ENCODE measurements at places on chromosomes 16 and 17. TPM values are rescaled to one million over a fixed set of nuclear protein-coding genes. Genes with fewer than 3 reads are reported as not detected.
A peak's percentile ranks its signal among the peaks of the same experiment; 100 is the strongest.

DNA sequence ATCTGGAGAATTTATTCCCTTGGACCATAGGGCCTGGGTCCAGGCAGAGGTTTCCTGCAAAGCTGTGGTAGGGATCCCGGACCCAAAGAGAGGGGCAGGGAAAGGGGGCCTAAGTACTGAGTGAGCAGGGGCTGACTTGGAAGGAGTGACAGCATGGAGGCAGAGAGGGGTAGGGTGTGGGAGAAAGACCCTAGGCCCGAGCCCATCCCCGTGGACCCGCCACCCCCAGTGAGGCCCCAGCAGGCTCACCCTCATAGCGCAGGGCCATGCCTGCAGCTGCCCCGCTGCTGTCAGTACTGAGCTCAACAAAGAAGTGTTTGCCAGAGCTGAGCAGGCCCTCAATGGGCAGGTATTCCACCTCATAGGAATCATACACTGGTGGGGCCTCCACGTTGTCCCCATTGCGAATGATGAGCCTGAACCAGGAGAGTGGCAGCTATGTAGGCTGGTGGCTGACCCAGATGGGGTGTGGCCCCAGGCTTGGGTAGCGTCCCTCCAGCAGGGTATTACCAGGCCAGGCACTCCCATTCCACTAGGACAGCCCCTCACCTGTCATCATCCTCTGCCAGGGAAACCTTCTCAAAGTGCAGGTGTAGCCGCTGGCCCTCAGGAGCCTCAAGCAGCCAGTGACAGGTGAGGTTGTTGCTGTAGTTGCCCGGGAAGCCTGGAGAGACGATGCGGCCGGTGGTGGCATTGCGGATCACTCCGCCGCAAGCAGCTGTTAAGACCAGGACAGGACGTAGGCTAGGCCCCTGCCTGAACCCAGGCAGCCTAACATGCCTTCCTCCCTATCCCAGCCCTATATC, 9.1 kb upstream of the PHF12 start:
- no peak for DNase-seq

DNA sequence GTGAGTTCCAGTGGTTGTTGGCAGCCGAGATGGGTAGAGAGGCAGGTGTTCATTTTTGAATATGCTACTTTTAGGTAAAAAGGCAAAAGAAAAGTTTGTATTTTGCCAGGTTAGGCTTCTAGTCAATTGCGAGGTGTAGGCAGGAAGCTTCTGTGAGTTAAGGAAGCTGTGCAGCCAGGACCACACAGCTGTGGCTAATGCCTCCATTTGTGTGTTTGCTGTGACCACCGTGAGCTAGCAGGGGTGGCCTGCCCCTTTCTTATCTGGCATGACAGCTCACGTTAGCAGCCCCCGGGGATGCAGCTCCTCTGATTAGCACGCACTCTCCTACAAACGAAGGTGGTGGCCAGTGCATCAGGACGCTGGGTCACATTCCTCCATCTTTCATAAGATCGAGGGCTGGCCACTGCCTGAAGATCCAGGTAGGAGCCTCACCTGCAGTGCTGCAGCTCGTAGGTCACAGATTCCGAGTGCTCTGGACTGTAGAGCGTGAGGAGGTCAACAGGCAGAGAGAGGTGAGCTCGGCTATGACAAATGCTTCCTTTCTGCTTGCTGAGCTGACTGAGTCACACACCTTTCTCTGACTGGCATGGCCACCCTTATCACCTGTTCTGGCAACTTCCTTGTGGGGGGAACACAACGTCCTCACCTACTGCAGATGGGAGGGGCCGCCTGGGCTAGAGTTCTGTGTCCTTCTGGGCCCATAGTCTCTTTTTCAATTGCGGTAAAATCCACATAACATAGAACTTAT, 244.4 kb downstream of the HS3ST3B1 start:
- DNase-seq: no peak

DNA sequence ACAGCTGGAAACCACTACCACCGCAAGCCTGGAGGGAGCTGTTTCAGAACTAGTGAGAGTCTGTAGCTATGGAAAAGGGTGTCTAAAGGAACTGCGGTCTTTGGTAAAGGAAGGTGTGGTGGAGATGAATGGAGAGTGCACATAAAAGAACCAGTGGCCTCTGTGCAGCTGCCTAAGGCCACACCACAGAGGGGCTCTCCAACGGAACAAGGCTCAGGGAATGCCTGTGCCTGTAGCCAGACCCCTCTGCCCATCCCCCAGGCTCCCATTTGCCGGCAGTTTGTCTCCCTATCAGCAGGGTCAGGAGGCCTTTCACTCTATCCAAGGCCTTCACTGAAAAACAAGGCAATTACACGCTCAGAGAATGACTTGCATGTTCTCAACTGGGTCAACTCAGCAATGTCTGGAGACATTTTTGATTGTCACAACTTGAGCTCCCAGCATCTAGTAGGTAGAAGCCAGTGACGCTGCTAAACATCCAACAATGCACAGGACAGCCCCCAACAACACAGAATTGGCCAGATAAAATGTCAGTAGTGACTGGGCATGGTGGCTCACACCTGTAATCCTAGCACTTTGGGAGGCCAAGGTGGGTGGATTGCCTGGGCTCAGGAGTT, 3.3 kb upstream of the FDXR start:
- DNase-seq: no peak

- DNase-seq: no peak
Observed at GRCh38 chr17:63649813-63650212, 27.6 kb downstream of the MAP3K3 start.

- DNase-seq: no peak
Observed at GRCh38 chr17:39867084-39867879, 720 bp upstream of the ZPBP2 start.

GRCh38 chr16:89574681-89575246, 794 bp upstream of the CPNE7 start:
- no peak for DNase-seq

- no peak for DNase-seq
Observed at GRCh38 chr16:60640038-60640437, 1396.2 kb downstream of the CDH8 start.

GRCh38 chr17:46810837-46811236, 7.7 kb downstream of the WNT3 start:
- no peak for DNase-seq

DNA sequence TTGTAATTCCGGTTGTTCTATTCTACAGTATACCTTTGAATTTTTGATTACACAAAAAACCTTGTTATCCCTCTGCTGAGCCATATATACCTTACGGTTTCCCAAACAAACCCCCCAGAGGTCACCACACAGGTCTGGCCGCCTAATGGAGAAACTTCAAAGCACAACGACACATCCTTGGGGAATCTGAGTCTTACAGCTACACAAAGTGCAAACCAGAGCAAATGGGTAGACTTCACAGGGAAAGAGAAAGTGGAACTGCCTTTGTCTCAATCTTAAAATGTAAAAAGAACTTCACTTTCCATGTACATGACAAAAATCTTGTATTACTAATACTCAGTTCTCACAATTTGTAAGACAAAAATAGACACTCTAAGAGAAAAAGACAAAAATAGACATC, 2.7 kb downstream of the FBXO31 start:
- DNase-seq: no peak

GRCh38 chr17:64778240-64779097, 116.4 kb upstream of the SMURF2 start:
- no peak for DNase-seq

GRCh38 chr16:23406546-23407240, 46.3 kb downstream of the COG7 start:
- no peak for DNase-seq

DNA sequence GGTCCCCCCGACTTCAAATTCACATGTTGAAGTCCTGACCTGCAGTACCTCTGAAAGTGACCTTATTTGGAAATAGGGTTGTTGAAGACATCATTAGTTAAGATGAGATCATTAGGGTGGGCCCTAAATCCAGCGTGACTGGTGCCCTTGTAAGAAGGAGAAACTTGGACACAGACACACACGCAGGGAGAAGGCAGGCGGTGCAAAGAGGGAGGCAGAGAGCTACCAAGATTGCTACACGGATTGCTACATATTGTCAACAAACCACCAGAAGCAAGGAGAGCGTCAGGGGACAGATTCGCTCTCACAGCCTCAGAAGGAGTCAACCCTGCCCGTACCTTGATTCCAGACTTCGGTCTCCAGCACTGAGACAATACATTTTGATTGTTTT, 6.8 kb upstream of the WBP2 start:
- no peak for DNase-seq

- peak; percentile 39 for DNase-seq
Observed at GRCh38 chr16:24984903-24985675, 30.1 kb downstream of the ARHGAP17 start.

DNA sequence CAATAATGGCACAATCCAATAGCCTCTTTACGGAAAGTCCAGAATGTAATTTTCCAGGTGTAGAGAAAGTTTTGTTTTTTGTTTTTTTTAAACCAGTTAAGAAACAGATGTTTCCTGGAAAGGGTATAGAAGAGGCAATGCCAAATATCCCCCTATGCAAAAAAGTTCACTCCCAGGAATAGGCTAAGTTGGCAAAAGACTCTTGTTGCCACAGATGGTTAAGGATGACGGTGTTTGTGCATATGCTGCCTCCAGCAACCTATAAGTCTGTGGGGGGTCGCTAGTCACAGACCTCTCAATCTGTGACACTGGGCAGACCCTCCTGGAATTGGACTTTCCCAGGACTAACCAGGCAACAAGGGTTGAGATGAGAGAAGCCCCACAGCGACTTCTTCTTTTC, 20.9 kb upstream of the HP start:
- DNase-seq: no peak

GRCh38 chr17:45311401-45311759, 5.4 kb downstream of the MAP3K14 start:
- DNase-seq: no peak

- peak; percentile 54 for DNase-seq
Observed at GRCh38 chr16:19008245-19009169, 24.8 kb downstream of the TMC7 start.

GRCh38 chr16:86994215-86994614, 323.0 kb downstream of the C16orf95 start:
- DNase-seq: no peak

DNA sequence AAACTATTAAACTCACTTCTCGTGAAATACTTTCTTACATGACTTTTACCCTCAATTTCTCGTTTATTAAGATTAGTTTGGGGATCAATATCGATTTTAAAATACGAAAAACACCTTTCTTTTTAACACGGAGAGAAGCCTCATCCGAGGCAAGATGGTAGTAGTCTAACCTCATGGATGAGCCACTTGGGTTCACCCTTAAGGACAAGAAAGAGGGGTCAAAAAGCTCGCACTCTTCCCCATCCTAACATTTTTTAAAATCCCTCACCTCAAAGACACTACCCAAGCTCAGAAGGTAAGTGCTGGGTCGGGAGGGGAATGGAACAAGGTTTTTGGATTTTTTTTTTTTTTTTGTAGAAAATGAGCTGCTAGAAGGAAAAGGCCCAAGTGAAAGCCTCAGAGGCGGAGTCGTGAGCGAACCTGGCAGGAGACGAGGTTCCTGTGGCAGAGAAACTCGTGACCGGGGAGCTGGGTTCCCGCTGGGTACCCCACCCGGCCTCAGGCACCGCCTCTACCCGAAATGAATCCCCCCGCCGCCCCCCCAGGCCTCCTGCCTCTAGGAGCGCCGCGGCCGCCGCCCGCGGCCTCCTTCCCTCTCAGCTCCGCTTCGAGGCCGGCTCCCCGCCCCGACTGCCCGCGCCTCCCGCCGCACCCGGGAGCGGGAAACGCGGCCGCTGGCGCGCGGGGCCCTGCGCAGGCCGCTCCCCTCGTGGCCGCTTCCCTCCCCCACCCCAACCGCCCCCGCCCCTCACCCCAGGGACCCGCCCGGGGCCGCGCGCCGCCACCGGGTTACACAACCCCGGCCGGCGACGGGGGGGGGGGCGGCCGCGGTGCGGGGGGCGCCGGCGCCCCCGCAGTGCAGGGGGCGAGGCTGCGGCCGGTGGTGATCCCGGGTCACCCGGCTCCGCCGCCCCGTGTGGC, 1.6 kb downstream of the NUFIP2 start:
- peak; percentile 48 for DNase-seq

DNA sequence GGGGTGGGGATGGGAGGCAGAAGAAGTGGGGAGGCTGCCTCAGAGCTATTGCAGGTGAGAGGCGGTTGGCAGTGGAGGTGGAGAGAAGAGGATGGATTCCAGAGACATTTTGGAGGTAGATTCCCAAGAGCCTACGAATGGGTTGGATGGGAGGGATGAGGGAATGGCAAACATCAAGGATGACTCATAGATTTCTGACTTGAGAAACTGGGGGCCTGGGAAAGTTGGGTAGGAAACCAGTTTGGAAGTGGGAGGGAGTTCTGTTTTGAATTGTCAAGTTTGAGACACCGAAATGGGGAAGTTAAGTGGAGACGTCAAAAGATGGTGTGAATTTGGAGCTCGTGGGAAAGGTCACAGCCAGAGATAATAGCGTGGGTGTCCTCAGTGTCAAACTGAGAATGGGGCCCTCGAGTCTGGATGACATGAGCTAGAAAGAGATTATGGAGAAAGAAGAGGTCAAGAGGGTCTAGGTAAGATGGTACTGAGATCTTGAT, 6.2 kb upstream of the CYLD start:
- DNase-seq: no peak

GRCh38 chr17:81576621-81577277, 24.6 kb upstream of the FAAP100 start:
- no peak for DNase-seq

- DNase-seq: no peak
Observed at GRCh38 chr17:72970246-72970645, 122.2 kb downstream of the SLC39A11 start.

DNA sequence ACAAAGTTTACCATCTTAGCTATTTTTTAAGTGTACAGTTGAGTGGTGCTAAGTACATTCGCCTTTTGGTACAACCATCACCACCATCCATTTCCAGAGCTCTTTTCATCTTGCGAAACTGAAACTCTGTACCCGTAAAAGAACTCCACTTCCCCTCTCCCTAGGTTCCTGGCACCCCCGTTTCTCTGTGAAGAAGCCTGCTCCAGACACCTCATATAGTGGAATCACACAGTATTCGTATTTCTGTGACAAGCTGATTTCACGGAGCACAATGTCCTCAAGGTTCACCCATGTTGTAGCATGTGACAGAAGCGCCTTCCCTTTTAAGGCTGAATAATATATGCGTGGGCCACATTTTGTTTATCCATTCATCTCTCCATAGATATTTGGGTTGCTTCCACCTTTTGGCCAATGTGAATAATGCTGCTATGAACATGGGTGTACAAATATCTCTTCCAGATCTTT, 54.2 kb upstream of the MAP3K14 start:
- DNase-seq: no peak

- DNase-seq: no peak
Observed at GRCh38 chr17:74272731-74273201, 1.3 kb upstream of the DNAI2 start.

Gene PIRT
- total RNA-seq: 7.3 TPM

Gene ALDH3A1
- not detected for total RNA-seq

Gene NECAB2
- 15.4 TPM for total RNA-seq

Gene DNAI2
- total RNA-seq: 0.45 TPM

Gene PRAC1
- total RNA-seq: not detected

Gene SLC16A5
- total RNA-seq: 1.1 TPM

Gene SYNGR3
- total RNA-seq: 25.4 TPM

Gene CBX4
- total RNA-seq: 15.4 TPM

Gene VASN
- total RNA-seq: 2.4 TPM

All from cerebellum (tissue), 4 donors.